ENCODE measurements at places on chromosomes 7 and 10.

DNA sequence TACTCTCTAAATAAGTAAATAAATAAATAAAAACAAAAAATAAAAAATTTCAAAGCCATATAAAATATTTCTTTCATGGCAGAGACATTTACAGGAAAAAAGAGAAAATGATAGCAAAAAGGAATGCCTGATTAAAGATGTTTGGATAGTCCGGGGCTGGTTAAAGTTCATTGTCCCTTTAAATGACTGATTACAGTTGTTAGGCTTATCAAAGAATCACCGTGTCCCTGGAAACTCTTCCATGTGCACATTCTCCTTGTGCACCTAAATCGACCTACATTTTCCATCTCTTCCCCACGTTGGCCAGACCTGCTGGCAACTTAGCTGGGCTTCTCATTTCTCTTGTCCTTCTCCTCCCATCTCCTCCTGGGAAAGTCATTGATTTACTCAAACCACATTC, 69.1 kb downstream of the ABCB5 start:
- DNase-seq: no peak

DNA sequence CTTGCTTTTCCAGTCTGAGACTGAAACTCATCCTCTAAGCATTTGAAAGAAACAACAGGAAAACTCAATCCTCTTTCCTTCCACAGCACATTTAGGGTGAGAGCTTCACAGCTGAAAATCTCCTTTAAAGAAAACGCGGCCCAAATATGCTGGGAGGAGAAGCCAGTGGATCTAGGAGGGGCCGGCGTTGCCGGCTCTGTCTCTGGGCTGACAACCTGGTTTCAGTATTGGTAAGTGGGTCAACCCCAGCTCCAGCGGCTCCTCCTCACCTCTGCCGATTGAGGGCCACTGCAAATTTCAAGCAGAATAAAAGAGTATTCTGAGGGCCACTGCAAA, 75.3 kb upstream of the CPXM2 start:
- no peak for DNase-seq

DNA sequence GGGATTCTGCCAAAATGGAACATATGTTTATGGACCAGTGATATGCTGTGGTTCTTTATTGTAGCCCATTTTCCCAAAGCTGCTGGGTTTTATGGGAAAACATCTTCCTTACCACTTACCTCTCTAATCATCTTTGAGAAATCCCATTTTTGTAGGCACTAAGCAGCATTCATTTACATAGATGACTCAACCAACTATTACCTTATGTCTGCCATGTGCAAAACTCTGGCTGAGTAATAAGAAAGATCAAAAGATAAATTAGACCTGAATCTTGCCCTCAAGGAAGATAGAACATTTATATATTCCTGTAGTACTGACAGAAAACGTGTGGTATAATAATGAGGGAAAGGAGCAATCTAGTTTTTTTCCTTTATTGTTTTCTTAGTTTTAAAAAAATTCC, 24.3 kb downstream of the CBLL1 start:
- DNase-seq: no peak

- DNase-seq: no peak
Observed at GRCh38 chr7:141693082-141693481, 8.9 kb downstream of the DENND11 start.

GRCh38 chr7:14846405-14846804, 56.1 kb downstream of the DGKB start:
- DNase-seq: no peak

GRCh38 chr10:61618388-61618961, 44.3 kb upstream of the CABCOCO1 start:
- no peak for DNase-seq

DNA sequence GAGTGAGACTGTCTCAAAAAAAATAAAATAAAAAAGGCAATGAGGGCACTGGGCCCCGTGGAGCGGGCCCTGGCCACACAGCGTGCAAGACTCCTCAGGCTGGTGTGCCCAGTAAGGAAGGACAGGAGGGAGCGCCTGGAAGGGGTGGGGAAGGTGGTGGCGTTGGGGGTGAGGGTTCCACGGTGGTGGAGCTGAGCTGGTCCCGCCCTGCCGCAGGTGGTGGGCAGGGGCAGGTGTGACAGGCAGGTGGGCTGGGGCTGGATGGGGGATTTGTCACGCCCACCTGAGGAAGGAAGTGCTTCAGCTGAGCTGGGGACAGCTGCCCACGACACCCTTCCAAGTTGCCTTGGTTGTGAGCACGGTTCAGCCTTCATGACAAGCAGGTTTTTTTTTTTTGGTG, 760 bp upstream of the PRAP1 start:
- no peak for DNase-seq
